ENCODE measurements at places on chromosomes 5 and 9.

DNA sequence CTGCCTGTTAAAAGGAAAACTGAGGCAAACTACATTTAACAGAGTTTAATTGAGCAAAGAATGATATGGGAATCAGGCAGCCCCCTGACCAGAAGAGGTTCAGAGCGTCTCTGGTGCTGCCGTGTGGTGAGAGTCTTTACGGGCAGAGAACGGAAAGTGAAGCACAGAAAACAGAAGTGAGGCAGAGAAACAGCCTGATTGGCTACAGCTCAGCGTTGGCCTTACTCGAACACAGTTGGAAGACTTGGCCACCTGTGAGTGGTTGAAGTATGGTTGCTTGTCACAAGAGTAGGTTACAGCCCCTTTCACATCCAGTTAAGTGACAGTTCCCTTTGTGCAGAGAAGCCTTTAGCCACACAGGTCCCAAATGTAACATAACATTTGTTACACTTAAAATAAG lies 16.9 kb upstream of the FBP1 start:
- no peak for DNase-seq

GRCh38 chr5:115317320-115317719 lies 20.9 kb upstream of the CCDC112 start:
- no peak for DNase-seq

DNA sequence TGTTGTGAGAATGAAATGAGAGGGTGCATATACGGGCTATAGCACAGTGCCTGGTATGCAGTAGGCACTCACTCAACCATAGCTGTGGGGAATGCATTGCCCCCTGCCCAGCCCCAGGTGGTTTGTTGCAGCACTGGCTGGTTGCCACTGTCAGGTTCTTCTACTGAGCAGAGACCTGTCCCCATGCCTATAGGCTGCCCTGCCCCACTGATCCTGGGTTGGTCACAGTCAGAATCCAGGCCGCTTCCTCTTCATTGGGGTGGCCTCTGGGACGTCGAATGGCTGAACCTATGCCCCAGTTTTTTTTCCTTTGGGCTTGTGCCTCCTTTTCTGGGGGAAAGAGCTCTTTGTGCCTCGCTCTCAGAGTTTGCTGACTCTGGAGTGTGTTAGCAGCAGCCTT lies 74.6 kb downstream of the RGS3 start:
- no peak for DNase-seq

DNA sequence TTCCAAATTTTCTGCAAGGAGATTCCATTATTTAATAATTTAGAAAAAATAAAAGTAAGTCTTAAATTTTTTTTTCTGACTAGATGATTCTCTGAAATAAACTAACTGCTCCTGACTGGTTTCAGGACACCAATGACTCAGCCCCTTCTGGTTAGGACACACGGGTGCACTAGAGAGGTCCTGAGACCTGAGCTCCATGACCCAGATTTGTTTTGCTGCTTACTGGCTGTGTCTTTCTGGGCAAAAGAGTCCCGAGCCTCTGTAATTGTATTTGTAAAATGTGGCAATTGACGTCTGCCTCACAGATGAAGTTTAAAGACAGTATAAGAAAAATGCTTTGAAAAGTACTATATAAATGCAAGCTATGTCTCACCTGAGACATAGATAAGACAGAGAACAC lies 89.1 kb downstream of the SLC24A2 start:
- DNase-seq, result no peak

DNA sequence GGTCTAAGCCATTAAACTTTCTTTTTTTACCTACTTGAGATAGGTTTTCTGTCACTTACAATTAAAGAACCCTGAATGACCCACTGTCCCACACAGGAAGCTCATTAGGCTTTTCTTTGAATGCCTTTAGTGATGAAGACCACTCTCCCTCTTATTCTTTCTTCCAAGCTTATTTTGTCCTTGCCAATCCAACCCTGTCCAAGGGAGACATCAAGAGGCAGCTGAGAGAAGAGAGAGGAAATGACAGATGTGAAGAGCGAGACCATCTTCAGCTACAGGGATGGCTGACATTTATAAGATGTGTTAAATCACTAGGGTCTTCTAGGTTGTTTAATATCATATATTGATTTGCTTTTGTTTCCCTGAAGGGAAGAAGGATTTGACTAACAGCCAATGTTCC lies 133.5 kb downstream of the FAM114A2 start:
- DNase-seq, result no peak

GRCh38 chr9:18595597-18595996 lies 121.6 kb downstream of the ADAMTSL1 start:
- DNase-seq, result no peak
